ENCODE measurements at places on chromosomes 2 and 18.

DNA sequence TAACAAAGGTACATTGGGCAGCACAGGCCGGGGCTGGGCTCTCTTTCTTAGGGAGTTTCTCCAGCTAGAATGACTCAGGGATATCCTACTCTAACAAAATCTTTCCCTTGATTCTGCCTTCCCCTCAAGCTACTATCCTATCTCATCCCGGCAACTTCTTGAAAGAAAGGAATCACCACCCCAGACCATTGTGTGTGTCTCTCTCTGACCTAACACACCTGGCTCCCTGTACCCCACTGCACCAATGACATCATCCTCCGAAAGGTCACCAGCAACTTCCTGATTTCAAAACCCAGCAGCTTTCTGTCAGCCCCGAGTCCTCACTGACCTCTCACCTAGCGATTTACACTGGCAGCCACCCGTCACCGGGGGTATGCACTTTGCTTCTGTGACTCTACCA lies 72.1 kb upstream of the MAP4K4 start:
- no peak for DNase-seq

- no peak for DNase-seq
Observed at GRCh38 chr2:198525211-198525969, 721.0 kb downstream of the PLCL1 start.

- DNase-seq, result no peak
Observed at GRCh38 chr18:48418539-48419276, 9.5 kb upstream of the ZBTB7C start.

DNA sequence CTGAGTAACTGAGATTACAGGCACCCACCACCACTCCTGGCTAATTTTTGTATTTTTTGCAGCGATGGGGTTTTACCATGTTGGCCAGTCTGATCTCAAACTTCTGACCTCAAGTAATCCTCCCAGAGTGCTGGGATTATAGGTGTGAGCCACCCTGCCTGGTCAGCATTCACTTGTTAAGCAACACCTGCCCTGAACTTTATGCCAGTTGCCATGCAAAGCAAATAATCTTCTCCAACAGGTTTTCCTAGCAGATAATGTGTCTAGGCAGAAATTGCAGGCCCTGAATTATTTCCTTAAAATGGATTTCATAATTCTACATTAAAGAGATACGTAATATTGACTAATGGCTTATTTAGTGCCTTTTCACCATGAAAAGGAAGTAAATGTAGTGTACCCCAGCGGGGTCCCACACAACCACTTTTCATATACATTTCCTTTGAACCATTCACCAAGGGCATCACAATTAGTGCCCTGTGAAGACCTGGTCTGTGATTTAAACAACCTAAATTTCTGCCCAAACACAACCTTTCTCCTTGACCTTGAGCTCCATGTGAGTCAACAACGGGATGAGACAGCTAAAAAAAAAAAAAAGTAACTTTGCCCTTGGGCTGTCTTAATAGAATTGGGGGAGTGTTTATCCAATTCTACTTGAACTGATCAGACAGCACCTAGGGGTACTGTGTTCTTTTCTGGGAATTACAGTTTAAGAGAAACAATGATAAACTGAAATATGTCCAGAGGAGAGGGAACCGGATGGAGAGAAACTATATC lies 41.6 kb downstream of the EEF1B2 start:
- DNase-seq, result no peak

DNA sequence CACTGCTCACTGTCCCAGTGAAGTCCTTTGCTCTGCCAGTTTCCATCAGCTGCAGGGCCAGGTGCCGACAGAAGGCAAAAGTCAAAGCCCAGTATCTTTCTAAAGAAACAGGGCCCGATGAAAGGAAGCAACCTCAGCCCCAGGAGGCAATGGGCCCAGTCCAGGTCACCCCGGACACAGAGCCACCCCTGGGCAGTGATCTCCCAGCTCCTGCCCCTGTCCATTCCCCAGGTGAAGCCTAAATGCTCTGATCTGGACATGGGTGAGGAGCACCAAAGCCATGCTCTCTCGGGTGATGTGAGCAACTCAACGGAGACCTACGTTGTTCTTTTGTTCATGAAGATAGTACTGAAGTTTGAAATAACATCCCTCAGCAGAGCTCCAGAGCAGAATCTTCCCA lies 61.6 kb downstream of the HDAC4 start:
- no peak for DNase-seq

DNA sequence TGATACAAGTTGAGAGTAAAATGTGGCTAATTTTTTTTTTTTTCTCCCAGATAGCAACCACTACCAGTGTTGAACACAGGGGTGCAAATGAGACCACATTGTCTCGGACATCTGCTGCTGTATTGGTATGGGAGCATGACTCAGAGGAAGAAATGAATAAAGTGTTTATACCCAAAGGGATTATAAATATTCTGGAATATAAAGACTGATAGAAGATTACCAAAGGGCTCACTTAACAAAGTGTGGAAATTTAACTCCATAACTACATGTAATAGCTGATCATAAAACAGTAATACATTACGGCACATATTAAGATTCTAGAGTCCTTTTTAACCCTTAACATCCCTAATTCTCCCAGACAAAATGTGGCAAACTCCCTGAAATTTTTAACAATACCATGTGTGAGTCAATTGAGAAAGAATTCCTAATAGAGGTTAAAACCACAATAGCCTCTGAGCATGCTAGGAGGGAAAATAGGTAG lies 1023.0 kb upstream of the ACVR2A start:
- no peak for DNase-seq

DNA sequence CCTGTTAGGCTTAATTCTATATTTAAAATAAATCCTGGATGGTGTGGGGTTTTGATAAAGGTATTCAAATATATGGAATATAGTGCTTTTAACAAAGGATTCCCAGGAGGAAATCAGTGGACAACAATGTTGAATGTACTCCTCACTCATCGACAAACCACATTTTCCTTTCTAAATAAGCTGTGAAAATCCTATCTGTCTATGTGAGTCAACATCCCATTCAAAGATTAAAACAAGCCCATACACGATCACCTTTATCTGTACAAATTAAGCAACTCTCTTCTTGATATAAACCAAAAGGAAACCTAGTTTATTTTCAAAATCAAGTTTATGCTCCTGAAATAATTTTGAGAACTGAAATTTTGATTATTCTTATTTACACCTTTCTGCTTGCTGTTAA lies 153.4 kb downstream of the ERBB4 start:
- DNase-seq, result no peak

GRCh38 chr2:104563398-104563996 lies 290.4 kb upstream of the POU3F3 start:
- DNase-seq, result no peak

DNA sequence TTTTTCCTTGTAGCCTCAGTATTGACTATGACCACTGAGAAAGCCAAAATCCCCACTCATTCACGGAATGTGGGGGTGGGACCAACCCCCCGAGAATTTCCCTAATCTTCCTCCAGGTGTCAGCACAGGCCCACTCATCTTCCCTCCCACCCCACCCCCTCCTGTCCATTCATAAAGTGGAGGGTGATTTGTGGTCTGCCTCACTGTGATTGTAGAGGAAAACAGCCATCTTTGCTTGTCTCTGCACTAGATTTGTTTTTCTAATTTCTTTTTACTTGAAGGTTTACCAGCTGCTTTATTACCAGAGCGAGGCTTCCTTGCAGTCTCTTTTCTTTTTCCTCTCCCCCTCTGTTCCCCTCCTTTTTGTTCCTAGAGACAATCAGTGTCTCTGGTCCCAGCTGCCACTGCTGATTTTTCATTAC lies 171.8 kb downstream of the ICOS start:
- DNase-seq, result peak; percentile 50

GRCh38 chr2:18896125-18896764 lies 306.9 kb upstream of the NT5C1B start:
- DNase-seq, result no peak

DNA sequence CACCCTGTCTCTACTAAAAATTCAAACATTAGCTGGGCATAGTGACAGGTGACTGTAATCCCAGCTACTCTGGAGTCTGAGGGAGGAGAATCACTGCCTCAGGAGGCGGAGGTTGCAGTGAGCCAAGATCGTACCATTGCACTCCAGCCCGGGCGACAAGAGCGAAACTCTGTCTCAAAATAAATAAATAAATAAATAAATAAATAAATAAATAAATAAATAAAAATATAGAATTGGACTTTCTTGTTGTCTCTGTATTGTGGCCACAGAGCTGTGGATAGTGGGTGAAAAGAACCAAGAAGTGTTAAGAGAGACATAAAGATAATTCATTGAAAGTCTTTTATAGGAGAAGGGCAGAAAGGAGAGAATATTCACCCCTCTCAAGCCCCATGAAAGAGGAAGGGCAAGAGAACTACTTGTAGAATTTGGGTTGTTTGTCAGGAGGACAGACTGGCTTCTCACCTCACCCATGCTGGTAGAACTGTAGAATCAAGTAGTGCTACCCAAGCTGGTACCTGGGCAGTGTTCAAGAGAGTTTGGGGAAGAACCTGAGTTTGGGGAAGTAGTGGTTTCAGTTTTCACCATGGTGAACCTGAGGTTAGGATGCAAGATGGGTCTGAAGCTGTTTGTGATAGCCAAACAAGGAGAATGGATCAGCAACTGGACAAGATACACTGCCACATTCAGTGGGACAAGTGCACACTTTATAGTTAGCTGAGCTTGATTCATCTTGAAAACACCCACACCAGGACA lies 256.5 kb downstream of the CD226 start:
- no peak for DNase-seq

DNA sequence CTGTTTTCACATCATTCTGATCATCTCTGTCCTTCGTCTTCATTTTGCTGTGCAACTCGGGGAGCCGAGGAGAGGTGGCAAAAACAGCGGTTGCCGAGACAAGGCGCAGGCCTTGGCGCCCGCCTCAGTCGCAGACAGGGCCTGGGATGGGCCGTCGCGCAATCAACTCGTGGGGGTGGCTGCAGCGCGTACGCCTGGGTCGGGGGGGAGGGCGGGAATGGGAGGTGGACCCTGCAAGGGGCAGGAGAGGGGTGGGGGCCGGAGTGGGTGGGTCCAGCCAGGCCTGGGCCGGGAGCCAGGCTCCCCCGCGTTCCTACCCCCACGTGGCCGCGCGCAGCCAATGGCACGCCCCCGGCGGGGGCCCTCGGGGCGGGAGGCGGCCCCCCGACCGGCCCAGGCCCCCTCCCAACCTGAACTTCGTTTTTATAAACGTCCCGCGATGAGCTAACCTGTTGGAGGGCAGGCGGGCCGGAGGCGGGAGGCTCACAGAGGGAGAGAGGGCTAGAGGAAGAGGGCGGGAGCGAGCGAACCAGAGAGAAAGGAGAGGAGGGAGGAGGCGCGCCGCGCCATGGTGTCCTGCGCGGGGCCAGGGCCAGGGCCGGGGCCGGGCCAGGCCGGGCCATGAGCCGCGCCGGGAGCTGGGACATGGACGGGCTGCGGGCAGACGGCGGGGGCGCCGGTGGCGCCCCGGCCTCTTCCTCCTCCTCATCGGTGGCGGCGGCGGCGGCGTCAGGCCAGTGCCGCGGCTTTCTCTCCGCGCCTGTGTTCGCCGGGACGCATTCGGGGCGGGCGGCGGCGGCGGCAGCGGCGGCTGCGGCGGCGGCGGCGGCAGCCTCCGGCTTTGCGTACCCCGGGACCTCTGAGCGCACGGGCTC lies at the start of gene HOXD13:
Gene HOXD13, plus strand, starts transcription at position 452 of the 875 bp plus-strand sequence. Its CDS starts 170 bp downstream, at position 622.
- DNase-seq, result no peak

GRCh38 chr2:158808426-158808825 lies 13.3 kb downstream of the DAPL1 start:
- no peak for DNase-seq

- no peak for DNase-seq
Observed at GRCh38 chr2:120847700-120848321, 112.1 kb downstream of the GLI2 start.

DNA sequence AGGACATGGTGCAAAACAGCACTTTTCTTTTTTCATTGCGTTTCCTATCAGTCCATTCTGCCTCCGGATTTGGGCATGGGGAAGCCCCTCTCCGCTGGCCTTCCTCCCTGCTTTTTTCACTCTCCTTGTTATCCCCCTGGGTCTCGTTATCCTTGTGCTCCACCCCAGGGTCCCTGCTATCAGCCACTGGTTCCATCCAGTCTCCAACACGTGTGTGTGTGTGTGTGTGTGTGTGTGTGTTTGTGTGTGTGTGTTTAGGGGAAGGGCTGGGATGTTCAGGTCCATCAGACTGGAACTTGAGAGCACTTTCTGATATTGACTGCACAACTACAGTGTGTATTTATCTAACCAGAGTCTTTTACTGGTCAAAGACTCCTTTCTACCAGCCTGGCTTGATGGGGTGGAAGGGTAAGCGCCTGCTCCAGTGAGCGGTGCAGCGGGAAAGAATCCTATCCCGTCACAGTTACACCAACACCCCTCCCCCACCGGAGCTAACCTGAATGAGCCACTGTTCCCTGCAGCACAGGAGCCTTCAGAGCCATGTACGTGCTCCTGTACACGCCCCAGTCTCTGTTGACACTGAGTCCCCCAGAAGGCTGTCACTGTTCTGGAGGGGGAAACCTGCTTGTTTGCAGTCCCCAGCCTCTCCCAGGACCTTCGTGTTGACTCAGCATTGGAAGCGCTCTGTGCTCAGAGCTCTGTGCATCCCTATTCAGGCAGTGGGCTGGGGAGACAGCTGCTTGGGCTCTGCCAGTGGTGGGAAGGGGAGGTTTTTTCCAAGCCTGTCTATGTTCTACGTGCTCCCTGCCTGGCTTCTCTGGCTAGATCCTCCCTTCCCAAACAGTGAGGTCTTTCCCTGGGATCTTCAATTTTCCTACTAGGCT lies 4.6 kb downstream of the INHA start:
- DNase-seq, result no peak

DNA sequence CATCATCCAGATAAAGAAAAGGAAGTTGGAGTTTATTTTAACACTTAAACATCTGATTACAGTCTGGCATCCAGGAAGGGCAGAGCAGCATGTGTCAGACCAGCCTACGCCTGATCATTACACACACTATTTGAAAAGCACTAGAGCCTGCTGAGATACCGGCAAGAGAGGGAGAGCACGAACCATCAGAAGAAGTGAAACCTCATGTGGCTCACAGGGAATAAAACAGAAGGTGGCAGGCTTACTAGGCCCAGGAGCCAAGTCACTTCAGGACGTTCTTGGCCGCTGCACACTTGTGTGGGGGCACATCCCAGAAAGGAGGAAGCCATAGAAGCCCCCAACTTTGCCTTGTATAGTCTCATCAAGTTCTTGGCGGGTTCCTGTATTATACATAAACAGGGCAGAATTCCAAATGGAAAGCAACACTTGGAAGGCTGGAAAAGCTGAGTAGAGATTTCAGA lies 105.5 kb downstream of the UGGT1 start:
- no peak for DNase-seq

- no peak for DNase-seq
Observed at GRCh38 chr2:238801791-238802190, 46.1 kb upstream of the TWIST2 start.

- DNase-seq, result no peak
Observed at GRCh38 chr2:11774600-11774999, 28.2 kb downstream of the LPIN1 start.

DNA sequence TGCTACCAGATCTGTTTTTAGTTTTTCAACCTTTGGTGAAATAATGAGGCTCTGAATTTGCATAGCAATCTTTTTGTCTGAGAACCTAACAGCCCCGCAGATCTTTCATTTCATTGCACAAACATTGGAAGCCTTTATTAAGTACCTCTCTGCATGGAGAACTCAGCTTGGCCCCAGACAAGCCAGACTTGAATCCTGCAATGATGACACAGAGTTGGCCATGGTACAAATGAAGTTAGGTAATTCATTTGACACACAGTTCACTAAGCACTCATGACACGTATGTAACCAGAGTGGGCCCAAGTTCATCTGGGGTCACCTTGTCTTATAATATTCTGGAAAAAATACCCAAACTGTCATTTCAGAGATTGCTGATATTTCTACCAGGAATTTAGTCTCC lies 439.1 kb upstream of the ID2 start:
- no peak for DNase-seq
